ENCODE measurements at places on chromosomes 11 and 22.

DNA sequence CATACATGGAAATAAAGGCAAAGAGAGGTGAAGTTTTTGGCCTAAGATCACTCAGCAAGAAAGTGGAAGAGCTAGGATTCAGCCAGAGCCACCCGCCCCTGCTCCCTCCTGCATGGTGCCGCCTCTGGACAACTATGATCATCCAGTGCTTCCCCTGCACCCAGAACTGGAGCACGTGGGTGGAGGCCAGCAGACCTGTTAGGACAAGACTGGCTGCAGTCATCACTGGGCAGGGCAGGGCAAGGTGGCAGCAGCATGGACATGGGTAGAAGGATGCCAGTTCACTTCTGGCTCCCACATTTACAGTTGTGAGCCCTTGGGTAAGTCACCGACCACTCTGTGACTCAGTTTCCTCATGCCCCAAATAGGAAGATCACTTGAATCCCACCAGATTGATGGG, 131.0 kb downstream of the FBXO7 start:
- no peak for DNase-seq

DNA sequence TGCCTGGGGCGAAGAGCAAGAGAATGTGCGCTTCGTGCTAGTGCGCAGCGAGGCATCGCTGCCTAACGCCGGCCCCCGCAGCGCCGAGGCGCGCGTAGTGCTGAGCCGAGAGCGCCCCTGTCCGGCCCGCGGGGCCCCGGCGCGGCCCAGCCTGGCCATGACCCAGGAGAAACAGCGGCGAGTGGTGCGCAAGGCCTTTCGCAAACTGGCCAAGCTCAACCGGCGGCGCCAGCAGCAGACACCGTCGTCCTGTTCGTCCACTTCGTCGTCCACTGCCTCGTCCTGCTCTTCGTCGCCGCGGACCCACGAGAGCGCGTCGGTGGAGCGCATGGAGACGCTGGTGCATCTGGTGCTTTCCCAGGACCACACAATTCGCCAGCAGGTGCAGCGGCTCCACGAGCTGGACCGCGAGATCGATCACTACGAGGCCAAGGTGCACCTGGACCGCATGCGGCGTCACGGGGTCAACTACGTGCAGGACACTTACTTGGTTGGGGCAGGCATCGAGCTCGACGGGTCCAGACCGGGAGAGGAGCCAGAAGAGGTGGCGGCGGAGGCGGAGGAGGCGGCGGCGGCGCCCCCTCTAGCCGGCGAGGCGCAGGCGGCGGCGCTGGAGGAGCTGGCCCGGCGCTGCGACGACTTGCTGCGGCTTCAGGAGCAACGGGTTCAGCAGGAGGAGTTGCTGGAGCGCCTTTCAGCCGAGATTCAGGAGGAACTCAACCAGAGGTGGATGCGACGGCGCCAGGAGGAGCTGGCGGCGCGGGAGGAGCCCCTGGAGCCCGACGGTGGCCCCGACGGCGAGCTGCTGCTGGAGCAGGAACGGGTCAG, 1.0 kb downstream of the RASSF10 start:
- DNase-seq = no peak

GRCh38 chr11:57354699-57355098, 16.5 kb downstream of the P2RX3 start:
- no peak for DNase-seq

GRCh38 chr11:69208190-69209037, 52.7 kb downstream of the SMIM38 start:
- no peak for DNase-seq
